ENCODE measurements at places on chromosomes 16 and 17.

GRCh38 chr17:28526381-28526780, 20.2 kb downstream of the FOXN1 start:
- DNase-seq: no peak

GRCh38 chr17:8552577-8553320, 77.8 kb downstream of the MYH10 start:
- DNase-seq: no peak

DNA sequence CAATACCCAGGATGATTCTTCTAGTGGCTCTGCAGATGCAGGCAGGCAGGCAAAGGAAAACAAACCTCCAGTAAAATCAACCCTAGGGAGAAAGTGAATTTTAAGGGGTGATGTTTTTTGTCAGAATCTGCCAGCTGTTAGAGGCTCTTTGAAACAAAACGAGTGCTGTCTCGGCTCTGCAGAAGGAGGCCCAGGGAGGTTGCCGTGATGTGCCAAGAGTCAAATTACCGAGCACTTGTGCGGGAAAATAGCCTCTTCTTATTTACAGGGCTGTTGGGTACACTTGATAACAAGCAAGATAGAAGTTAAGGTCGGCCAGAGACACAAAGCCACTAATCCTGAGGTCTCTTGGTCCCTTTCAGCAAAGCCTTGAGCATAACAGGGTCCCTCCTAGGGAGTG, 68.9 kb upstream of the EEF2KMT start:
- no peak for DNase-seq

- peak; percentile 79 for DNase-seq
Observed at GRCh38 chr16:23504453-23505179, 5.7 kb downstream of the GGA2 start.

- no peak for DNase-seq
Observed at GRCh38 chr17:67150826-67151225, 94.2 kb downstream of the HELZ start.

DNA sequence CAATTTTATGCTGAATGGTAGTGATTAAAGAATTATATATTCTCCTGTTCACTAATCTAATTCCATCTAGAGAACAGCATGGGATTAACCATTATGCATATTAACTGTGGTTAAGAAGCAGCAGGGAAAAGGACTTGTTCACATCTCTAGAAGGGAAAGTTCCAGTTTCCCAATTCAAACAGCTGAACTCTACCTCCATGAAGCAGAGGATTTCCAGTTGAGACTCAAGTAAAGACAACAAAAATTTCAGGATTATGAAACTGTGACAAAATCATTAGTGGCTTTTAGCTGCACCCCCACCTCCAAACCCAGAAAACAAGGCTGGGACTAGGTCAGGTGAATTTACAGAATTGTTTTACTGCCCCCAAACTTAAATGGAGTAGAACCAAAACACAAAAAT, 73.6 kb downstream of the USP32 start:
- no peak for DNase-seq

GRCh38 chr17:78709751-78710181, 72.3 kb downstream of the CYTH1 start:
- DNase-seq: no peak

DNA sequence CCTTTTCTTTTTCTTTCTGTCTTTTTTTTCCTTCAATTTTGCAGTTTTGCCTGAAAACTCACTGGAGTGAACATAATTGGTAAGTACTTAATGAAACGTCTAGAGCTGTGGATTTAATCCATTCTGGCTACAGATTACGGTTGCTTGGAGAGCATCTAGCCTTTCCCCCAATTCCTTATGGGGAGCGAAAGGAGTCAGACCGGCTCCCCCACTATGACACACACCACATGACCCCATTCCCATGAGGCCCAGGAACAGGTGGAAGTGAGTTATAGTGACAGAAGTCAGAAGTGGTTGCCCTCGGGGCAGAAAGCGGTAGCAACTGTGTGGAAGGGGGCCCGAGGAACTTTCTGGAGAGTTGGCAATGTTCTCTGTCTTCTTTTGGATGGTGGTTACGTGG, 41.2 kb downstream of the EMP2 start:
- DNase-seq: no peak

GRCh38 chr16:80611171-80611929, 70.6 kb downstream of the DYNLRB2 start:
- no peak for DNase-seq

DNA sequence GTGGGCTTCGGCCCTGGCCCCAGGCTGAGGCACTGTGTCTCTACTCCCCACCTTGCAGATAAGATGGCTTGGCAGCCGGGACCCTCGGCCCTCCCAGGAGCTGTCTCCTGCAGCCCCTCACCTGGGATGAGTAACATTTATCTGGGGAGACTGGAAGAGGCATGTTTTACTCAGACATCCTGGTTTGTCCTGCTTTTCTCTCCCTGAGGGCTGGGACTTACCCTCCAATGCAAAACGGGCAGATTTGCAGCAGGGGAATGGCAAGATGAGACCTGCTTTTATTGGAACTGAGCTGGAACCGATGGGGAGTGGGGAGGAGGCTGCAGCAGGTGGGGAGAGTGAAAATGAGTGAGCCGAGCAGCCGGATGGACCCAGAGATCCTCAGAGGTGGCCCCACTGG, 27.3 kb upstream of the UBE2G1 start:
- DNase-seq: no peak

DNA sequence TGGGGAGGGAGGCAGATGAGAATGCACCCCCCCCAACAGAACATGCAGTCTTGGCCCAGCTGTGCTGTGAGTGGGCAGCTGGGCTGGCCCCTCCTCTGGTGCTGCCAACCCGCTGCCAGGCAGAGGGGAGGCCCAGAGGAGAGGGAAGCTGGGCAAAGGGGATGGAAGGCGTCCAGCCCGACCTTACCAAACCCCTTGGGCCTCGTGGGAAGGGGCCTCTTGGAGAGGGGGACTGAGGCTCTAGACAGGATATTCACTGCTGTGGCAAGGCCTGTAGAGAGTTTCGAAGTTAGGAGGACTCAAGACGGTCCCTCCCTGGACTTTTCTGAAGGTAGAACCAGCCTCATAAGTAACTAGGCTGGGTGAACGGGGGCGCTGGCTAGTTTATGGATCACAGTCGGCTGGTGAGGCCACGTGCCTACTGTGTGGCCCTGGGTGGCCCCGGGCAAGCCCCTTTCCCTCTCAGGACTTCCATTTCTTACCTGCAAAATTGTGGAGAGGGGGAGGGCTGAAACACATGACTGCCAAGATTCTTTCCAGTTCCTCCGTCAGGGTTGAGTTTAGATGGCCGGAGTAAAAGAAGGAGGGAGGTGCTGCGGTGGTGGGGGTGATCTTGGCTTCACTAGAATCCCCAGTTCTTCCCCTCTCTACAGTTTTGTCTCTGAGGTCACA, 857 bp upstream of the STAT5A start:
- DNase-seq: peak; percentile 40

- no peak for DNase-seq
Observed at GRCh38 chr16:22721511-22722100, 92.4 kb upstream of the HS3ST2 start.

DNA sequence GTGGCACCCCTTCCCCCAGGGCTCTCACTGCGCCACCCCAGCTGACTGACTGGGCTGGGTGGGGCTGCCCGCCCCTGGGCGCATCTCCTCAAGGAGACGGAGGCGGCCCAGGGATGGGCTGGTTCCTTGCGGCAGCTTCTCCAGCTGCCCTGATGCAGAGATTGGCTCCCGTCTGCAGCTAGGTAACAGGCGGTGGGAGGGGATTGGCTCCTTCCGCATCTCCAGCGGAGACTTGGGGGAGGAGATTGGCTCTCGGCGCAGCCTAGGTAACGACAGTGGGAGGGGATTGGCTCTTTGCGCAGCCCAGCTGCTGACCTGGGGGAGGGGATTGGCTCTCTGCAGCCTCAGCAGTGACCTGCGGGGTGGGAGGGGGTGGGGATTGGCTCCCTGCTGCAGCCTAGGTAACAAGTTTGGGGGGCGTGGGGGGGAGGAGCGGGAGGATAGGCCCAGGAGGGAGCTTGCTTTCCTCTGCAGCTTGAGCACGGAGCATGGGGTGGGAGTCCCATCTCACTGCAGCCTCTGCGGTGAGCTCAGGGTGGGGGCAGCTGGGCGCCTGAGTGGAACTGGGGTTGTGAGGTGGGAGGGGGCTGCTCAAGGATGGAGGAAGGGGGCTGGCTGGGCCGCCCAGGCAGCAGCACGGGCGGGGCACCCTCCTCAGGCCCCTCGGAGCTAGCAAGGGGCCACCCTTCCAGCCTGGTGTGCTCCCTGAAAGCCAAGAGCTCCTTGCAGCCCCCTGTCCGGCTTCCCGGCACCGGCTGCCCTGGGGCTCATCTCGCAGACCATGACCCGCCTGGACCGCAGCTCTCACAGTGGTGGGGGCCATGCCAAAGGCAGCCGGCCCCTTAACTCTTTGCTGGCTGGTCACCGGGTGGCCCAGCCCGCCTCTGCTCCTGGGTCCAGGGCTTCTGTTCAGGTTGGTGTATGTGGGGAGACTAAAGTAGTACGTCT, 6.4 kb downstream of the NFE2L1 start:
- no peak for DNase-seq

DNA sequence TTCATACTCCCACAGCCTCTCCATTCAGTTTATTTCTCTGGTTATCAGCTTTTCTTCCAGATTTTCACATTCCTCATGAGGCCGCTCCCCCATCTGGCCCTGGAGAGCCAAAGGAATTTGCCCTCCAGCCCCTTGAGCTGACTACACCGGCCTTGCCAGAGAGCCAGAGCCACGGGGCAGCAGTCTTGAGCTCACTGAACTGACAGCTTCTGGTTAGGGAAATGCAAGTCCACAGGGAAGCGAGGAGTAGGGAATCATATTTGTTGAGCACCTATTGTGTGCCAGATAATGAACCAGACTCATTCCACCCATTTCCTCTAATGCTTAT, 102.4 kb downstream of the ABCC12 start:
- no peak for DNase-seq

DNA sequence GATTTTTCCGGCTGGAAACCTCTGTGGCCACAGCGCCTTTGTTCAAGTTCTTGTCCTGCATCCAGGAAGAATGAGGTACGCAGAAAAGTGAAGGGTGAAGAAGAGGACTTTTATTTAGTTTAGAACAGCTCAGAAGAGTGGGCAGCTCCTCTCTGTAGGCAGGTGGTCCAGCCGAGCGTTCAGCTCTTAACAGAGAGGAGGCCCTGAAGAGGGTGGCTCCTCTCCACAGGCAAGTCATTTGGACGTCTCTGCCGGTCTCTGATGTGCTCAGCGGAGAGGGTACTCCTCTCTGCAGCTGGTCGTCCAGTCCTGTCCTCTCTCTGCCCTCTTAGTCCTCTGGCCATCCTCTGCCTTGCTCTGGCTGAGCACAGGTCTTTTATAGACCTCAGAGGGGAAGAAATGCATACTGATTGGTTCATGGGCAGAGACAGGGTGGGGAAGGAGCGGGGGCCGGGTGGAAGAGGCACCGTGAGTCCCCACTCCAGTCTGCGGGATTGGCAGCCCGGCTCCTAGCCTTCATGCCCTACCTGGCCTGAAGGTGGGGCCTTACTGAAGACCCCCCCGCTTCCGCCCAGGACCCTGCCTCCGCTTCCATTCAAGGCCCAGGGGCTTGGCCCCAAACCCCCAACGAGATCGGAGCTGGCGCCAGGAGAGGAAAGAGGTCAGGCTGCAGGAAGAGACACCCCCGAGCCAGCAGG, 70.0 kb upstream of the NKD1 start:
- no peak for DNase-seq

GRCh38 chr17:4519361-4519788, 20.7 kb downstream of the SPNS2 start:
- no peak for DNase-seq

- no peak for DNase-seq
Observed at GRCh38 chr17:51354936-51355335, 94.6 kb downstream of the UTP18 start.

DNA sequence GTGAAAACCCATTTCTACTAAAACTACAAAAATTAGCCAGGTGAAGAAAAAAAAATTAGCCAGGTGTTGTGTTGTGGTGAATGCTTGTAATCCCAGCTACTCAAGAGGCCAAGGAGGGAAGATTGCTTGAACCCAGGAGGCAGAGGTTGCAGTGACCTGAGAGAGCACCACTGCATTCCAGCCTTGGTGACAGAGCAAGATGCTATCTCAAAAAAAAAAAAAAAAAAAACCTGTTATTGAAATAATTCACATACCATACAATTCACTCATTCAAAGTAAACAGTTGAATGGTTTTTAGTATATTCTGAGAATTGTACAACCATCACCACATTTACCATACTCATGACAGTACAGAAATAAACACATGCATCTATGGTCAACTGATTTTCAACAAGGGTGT, 31.0 kb downstream of the ZNRF1 start:
- no peak for DNase-seq

DNA sequence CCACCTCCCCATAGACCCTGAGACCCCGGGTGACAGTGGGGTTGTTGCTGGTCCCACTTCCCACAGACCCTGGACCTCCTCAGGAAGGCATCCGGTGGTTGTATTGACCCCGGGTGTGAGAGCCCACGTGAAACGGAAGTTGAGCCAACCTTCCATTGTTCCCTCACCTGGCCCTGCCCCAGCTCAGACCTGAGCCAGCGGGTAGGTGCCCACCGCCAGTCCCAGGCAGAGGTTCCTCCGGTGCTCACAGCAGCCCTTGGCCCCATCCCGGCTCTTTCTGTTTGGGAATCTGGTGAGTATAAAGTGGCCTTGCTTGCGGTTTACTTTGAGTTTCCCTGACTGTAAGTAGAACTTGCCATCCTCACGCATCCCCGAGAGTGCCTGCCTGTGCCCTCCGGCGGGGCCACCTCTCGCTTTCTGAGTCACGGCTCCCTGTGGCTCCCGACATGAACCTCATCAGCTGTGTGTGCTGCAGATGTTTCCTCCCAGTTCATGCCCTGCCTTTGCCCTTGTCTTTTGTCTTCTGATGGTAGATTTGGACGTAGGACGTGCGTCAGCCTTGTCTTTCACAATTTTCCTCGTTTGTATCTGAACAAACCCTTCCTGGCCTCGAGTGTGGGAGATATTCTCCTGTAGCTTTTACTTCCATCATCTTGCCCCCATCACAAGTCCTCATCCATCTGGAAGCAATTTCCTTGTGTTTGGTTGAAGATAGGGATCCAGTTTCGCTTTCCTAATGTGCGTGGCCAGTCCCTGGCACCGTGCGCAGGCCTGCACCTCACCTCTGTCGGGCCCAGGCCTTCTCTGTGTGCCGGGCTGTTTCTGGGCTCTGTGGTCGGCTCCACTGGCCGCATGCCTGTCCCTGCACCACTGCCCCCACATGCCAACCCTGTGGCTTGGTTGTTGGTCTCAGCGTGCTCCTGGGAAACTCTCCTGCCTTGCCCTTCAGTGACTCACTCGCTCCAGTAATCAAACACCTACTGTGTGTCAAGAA, 76.0 kb downstream of the METRNL start:
- DNase-seq: peak; percentile 32

- no peak for DNase-seq
Observed at GRCh38 chr16:1027501-1027815, 45.1 kb upstream of the SSTR5 start.

All from activated T-cell treated with anti-CD3 and anti-CD28 coated beads for 48 hours (primary cell).